Stimulated activated CD4-positive, alpha-beta T cell treated with anti-CD3 and anti-CD28 coated beads, Interleukin-4, amount 100 ng/mL, for 48 hours (primary cell): ENCODE measurements at places on chromosomes 6 and 20.

GRCh38 chr6:155273431-155273830, 9.6 kb downstream of the CLDN20 start:
- DNase-seq = no peak

DNA sequence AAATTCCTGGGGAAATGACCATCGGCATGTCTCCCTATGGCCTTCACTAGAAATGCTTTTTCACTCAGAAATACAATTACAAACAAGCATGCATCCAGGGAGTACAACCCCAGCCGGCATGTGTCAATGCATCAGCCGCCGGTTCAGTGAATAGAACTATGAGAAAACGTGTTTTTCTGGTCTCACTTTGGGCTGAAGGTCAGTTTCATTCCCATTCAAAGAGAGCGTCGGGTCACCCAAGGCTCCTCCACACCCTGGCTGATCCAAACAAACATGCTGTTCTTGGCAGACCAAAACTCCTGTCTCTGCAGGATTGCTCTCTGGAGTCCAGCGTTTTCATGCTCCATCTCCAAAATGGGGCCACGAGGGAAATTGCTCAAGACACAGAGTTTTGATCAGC, 35.5 kb upstream of the NXT1 start:
- DNase-seq = no peak

GRCh38 chr20:42319252-42320013, 701.3 kb upstream of the CHD6 start:
- no peak for DNase-seq

- DNase-seq = no peak
These were observed 125.0 kb upstream of the GRIK2 start for GRCh38 chr6:101268541-101268940.

GRCh38 chr6:3895312-3895653, 46.1 kb downstream of the FAM50B start:
- DNase-seq = no peak

DNA sequence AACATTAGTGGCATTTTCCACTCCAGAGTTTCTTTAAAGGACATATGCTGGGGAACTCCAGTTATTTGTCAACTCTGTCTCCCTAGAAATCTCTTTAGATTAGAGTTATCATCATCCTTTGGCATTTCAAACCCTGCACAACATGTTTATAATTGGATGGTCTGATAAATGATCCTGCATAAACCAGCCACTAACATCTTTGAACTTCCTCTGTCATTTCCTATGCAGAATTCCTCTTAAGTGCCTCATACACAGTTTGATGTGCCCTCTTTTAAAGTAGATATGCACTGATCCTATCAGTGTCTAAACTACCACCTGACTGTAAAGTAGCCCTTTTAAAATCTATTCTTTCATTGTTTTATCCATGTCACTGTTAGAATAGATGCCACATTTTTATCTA, 306.3 kb upstream of the IRAK1BP1 start:
- DNase-seq = no peak

DNA sequence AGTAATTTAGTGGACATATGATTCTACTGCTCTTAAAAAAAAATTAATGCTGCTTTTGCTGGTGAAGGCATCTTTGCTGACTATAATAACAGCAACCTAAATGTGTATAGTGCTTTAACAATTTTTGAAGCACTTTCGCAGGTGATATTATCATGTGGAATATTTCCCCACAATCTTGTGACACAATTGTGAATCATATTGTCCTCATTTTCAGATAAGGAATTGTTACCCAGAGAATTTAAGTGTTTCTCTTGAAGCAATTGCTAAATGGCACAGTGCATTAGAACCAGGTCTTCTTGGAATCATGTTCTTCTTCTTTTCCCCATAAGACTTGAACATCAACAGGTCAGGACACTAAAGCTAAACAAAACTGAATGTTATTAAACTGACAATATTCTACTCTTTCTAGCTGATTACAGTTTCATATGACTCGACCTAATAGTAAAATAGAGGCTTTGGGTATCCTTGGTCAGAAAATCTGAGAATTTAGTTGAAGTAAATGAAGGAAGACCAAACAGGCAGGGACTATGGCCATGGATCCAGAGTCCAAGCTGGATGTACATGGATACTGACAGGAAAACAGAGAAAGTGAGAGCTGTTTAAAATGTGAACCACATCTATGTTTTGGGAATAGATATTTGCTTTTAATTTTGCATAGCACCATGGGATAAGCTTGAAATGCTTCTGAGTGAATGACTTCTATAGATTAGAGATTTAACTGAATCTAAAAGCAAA, 121.8 kb upstream of the SLC35B3 start:
- DNase-seq = no peak

DNA sequence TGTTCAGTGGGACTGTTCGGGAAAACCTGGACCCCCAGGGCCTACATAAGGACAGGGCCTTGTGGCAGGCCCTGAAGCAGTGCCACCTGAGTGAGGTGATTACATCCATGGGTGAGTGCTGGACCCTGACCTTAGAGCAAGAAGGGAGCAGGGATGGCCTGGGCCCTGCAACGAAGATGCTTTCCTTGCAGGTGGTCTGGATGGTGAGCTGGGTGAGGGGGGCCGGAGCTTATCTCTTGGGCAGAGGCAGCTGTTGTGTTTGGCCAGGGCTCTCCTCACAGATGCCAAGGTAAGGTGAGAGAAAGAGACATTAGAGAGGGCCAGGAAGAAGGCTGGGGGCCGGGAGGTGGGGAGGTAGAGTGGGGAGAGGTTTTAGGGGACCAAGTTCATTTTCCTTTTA, 6.4 kb downstream of the DLK2 start:
- DNase-seq = no peak

GRCh38 chr6:116084284-116084683, 16.4 kb upstream of the NT5DC1 start:
- DNase-seq = no peak

GRCh38 chr6:108546079-108547049, 14.4 kb upstream of the FOXO3 start:
- DNase-seq = no peak

GRCh38 chr6:139748353-139749146, 374.1 kb upstream of the CITED2 start:
- DNase-seq = no peak

DNA sequence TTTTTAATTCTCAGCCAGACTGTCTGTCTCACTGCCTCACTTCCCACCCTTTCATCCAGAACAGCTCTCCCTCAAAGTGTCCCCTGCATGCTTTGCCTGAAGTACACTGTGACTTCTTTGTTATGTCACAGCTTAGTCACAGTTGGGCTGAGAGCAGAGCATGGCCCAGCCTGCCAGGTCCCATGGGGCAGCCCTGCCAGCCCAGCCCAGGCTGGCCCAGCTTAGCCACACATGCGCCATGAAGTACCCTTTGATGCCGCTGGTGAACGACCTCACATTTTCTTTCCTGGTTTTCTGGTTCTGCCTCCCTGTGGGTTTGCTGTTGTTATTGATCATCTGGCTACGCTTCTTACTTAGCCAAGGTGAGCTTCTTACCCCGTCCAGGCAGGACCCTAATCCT, at the start of gene ADIG:
TSS of gene ADIG (plus strand) at position 185 of the 400 bp plus-strand sequence. CDS start at position 239, 54 bp downstream.
- DNase-seq = no peak

DNA sequence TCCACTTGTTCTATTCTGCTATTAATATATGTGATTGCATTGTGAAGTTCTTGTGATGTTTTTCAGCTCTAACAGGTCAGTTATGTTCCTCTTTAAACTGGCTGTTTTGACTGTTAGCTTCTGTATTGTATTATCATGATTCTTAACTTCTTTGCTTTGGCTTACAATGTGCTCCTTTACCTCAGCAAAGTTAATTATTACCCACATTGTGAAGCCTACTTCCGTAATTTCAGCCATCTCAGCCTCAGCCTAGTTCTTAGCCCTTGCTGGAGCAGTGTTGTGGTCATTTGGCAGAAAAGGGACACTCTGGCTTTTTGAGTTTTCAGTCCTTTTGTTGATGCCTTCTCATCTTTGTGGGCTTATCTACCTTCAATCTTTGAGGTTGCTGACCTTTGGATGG, 440.2 kb downstream of the TBC1D32 start:
- no peak for DNase-seq

DNA sequence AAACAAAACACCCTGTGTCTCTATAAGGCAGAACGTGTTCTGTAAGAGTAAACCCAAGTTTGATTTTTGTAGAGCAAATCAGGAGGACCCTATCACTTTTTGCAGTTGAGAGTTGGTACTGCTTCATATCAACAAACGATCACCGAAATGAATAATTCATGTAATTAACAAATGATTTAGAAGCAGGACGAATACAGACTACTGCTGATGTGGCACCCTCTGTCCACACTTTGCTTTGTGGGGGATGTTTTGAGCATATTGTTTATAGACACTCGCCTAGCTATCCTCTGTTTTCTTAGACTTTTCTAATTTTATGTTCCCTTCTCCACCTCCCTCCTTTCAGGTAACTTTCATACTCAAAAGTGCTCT, 1.5 kb downstream of the CD2AP start:
- no peak for DNase-seq

DNA sequence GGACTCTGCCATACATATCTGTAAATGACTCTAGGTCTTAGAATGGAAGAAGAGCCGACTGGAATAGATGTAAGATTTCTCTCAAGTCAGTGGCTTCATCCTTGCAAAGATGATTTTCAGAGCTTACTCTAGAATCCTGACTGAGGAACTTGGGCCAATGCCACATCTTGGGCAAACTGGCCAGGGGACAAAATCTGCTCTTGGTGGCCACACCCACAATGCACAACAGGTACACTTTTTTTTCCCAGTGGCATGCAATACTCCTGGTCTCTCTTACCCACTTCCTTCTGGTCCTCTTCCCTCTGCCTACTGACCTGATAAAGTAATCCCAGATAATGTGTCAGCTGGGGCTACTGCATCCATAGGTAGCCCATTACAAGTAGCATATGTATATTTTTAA, 13.4 kb downstream of the CLIC5 start:
- no peak for DNase-seq

DNA sequence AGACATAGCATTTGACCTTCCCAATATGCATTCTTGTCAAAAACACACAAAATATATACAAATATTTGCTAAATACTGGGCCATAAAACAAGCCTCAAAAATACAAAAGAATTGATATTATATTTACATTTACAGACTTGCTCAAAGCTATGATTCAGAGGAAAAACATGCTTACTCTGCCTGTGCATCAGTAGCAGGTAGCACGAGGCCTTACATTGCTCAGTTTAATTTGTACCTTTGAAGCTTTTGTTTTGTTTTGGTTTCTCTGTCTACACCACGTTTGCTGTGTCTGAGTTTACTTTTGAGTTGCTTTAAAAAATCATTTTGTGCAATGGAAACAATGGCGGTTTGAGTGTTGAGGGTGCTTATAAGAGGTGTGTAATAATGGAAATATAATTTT, 99.3 kb downstream of the PHF3 start:
- no peak for DNase-seq

DNA sequence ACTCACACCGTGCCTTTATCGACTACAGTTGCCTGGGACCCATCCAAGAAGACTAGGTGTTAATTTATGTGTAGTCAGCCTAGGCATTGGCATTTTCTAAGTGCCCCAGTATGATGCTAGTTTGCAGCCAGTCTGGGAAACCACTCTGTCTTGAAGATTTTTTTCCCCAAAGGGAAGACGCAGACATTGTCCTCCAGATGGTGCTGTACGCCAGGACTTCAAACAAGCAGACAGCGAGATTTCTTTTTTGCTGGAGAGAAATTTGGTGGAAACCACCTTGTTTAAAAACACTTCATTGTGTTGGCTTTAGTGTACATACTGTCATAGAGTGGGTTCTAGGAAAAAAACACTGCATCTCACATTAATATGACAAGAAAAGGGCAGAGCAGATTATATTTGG, 30.0 kb downstream of the ALDH5A1 start:
- DNase-seq = no peak

GRCh38 chr6:80605165-80605989, 498.9 kb downstream of the BCKDHB start:
- DNase-seq = no peak

- DNase-seq = no peak
These were observed 80.5 kb downstream of the PRSS35 start for GRCh38 chr6:83592770-83593394.

DNA sequence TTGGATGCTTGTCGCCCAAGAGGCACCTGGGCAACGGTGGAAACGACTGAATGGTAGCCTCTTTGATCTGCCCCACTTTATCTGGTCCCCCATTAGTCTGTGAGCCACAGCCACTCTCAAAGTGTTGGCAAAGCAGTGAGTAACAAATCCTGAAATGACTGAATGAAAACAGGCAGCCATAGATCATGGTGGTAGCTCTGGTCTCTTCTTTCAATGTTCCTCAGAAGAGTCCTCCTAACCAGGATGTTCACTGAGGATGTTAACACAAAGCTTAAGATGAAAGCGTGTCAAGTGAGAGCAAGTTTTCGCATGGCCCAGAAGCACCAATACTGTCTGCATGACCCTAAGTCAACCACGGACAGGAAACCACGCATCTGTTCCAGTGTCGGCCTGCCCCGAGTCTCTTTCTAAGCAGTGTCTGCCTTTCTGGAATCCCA, 107.3 kb downstream of the IRF4 start:
- DNase-seq = peak; percentile 47

GRCh38 chr6:137218917-137219663, at the start of gene IFNGR1:
Gene IFNGR1, minus strand, starts transcription at chr6:137219385. Its CDS starts 58 bp downstream, at chr6:137219327.
- peak; percentile 98 for DNase-seq

DNA sequence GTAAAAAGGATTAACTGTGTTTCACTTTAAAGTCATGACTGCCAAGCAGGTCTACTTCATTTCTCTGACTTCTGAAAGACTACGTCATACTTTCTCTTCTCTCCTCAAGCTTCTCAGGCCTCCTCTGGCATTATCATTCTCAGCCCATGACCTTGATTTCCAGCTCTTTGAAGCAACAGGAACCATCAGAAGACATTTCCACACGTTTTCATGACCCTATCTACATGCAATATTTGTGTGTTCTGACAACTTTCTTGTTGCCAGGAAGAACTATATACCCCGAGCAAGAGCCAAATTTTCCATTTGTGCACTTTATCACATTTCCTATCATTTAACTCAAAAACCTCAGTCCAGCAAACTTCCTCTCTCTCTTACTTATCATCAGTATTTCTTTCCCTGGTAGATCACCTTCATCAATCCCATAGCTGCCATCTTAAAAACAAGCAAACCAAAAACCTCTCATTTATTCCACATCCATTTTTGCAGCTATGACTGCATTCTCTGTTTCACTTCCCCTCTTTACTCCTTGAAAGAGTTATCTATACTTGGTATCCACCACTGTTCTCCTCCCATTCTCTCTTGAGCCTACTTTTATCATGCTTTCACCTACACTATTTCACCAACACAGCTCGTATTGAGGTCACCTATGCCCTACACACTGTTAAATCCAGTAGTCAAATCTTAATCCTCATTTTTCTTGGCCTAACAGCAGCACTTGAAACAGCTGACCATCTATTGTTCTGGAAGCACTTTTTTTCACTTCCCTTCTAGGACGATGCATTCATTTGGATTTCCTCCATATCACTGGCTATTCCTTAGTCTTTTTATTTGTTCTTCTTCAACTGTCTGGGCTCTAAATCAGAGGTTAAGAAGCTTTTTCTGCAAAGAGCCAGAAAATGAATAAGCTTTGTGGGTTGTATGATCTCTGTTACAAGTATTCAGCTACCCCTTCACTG, 47.1 kb downstream of the STX7 start:
- no peak for DNase-seq

- no peak for DNase-seq
These were observed 5.2 kb upstream of the C20orf203 start for GRCh38 chr20:32678948-32679347.
